IPS DF 19.7 (cell line): ENCODE measurements at places on chromosomes 13 and 19.

DNA sequence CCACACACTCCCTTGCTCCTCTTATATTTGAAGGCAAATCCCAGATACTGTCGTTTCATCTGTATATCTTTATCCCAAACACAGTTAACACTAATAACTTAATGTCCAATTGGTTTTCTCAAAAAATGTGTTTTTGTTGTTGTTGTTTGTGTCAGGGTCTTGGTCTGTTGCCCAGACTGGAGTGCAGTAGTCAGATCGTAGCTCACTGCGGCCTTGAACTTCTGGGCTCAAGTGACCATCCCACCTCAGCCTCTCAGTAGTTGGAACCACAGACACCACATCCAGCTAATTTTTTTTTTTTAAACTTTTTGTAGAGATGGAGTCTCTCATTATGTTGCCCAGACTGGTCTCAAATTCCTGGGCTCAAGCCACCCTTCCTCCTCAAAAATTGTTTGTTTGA is 137.7 kb downstream of the PDS5B start:
- no peak for DNase-seq

DNA sequence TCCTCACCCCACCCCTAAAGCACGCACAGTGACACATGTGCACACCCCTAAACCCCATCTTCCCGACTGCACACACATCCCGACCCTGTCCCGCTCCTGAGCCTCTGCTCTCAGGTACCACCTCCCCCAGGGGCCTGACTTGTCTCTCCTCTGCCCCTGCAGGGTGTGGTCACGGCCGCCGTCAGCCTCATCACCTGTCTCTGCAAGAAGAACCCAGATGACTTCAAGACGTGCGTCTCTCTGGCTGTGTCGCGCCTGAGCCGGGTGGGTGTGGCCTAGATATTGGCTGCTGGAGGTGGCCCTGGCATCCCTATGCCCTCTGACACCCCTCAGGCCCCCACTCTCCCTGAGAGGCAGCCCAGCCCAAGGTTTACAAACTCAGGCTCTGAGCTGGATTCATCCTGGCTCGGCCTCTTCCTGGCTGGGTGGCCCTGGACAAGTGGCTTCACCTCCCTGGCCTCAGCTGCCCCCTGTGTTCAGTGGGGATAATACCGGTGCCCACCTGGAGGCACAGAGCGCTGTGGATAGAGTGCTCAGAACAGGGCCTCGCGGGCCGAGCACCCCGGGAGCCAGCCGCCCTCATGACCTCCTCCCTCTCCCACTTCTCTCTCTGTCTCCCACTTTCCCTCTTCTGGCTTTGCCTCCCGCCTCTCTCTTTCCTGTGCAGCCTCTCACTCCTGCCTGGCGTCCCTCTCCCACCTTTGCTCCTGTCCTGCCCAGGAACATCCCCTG is 20.1 kb downstream of the FUZ start:
- DNase-seq: no peak

- DNase-seq: no peak
These were observed 12.6 kb downstream of the SAFB2 start for GRCh38 chr19:5609881-5610448.

DNA sequence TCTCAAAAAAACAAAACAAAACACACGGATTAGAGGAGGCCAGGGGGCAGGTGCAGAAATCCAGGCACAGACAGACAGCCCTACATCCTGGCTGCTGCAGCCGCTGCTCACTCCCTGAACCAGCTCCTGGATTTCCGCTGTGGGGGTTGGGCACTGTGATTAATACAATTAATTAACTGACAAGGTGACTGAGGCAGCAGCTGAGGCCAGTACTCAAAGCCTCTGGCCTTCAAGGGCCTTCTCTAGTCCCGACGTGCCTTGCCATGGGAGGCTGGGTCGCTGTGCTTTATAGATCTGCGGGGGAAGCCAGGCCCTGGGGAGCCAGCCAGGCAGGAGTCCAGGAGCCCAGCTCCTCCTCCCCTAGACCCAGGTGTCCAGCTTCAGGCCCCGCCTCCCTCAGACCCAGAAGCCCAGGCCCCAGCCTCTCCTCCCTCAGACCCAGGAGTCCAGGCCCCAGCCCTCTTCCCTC is 4.6 kb downstream of the NECTIN2 start:
- DNase-seq: no peak

GRCh38 chr13:99677116-99677951 is 176.1 kb downstream of the TM9SF2 start:
- DNase-seq: no peak

DNA sequence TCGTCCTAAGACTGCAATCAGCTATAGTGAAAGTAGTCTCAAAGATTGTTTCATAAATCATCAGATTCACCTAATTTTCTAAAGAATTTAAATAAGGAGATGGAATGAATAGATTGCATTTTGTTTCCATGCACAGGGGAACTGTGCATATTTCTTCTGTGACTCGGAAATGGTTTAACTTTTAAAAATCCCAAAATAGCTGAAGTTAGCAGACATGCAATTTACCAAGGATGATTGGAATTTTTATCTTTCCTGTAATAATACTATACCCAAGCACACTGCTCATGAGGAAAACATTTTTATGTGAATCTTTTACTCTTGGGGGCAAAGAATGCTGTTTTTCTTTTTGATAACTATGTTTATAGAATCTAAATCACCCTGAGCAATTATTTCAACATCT is 15.0 kb upstream of the LMO7 start:
- DNase-seq: no peak

DNA sequence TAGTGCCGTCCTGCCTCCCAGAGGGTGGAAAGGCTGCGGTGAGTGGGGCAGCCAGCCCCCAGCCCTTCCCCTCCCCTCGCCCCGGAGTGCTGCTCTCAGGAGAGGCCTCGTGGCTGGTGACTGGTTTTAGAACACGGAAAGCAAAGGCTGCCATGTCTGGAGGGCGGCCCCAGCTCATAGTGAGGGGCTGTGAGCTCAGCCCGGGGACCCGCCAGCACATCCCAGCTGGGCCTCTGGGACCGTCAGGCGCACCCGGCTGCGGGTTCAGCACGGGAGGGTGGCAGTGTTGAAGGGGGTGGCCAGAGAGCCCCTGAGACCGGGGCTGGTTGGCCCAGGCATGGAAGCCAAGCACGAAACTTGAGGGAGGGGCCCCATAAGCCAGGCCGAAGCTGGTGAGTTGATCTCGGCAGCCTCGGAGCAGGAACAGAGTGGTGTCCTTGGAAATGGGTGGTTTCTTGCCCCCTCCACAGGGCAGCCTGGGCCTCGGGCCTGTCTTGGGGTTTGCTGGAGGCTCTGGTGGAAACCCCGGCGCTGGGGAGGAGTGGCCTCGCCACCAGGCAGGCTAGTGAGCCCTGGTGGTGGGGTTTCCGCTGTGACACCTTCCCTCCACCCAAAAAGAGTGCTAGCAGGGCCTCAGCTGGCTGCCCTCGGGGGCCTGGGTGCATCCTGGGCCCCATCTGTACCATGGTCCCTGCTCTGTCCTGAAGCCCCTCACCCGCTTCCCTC is 157.7 kb downstream of the KDM4B start:
- DNase-seq: no peak

DNA sequence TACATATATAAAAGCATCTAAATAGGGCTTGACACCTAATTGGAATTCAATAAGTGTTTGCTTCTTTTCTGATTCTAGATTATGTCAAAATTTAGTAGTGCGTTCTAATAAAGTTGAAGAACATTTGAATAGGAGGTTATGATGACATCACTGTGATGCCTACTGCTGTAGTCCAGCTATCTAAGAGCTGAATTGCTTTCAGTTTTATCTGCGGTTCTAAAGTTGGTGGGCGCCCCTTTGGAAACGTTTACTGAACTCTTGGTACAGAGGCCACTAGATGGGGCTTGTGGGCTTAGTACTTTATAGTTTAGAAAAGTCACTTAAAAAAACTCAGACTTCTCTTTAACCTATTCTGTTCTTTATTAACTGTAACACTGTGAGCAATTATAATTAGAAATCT is 776.9 kb downstream of the GPC5 start:
- no peak for DNase-seq

DNA sequence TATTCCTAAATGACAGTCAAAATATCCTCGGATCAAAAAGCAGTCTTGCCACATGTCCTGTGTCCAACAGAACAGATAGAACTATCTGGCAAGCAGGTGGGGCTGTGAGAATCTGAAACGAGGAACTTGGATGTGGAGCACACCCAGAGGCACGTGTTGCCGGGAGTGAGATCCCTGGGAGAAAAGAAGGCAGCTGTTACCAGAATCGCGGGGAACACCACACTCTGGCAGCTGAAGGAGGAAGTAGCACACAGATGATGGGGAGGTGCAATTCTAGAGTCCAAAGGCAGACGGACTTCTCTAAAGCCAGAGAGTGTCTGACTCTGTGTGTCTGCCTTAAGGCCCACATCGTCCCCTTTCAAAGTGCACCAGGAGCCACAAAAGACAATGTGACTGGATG is 22.3 kb downstream of the SLC7A1 start:
- no peak for DNase-seq
